ENCODE measurements at places on chromosomes 7 and 10.

GRCh38 chr7:36986948-36987724 is 262.8 kb upstream of the AOAH start:
- peak; percentile 28 for DNase-seq

- DNase-seq: no peak
Observed at GRCh38 chr7:20825555-20825954, 38.9 kb upstream of the SP8 start.

DNA sequence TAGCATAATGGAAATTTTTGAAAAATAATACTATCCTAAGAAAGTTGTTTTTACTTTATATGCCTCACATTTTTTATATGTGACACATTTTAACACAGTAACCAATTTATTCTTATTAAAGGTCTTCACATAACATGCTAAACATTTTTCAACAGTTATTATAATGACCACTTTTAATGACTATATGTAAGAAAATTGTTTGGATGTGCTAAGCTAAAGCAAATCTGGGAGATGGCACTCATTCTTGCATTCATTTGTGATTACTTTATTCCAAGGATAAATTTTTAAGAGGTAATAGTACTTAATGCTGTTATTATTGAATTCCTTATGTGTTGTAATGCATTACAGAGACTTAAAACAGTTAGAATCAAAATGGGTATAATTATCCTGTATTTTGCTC is 88.1 kb downstream of the ANKIB1 start:
- no peak for DNase-seq

DNA sequence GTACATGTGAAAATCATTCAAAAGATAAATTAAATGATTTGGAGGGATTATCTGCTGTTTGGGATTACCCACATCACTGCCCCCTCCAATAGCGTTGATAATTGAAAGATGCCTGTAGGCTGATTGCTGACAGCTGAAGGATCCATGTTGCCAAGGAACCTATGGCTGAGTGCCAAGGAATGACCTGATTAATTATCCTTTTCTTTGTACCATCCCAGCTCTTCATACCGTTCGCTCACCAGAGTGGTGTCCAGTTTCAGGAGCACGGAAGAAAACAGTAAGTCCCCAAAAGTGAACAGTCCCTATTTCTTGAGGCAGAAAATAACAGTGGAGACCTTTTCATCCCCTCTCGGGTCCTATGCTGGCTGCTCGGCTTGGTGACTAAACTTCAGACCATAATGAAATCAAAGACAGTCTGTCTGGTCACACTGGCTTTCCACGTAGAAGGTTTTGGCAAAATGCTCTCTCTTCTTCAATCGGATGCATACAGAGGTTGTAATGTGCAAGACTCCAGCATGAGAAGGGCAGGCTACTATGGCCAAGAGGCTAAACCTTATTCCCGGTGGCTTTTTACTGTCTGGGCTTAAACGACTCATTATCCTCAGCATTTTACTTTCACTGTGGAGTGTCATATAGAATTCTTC is 108.8 kb downstream of the SPAG6 start:
- DNase-seq: no peak

- DNase-seq: no peak
Observed at GRCh38 chr10:123501148-123501547, 165.0 kb upstream of the GPR26 start.

- peak; percentile 55 for DNase-seq
Observed at GRCh38 chr7:6106140-6106904, 75.1 kb downstream of the ANKRD61 start.

Measured in AML-193 (cell line).